ENCODE measurements at places on chromosomes 11 and 22.

- DNase-seq: no peak
These were observed 14.0 kb downstream of the RPS6KA4 start for GRCh38 chr11:64372802-64373597.

DNA sequence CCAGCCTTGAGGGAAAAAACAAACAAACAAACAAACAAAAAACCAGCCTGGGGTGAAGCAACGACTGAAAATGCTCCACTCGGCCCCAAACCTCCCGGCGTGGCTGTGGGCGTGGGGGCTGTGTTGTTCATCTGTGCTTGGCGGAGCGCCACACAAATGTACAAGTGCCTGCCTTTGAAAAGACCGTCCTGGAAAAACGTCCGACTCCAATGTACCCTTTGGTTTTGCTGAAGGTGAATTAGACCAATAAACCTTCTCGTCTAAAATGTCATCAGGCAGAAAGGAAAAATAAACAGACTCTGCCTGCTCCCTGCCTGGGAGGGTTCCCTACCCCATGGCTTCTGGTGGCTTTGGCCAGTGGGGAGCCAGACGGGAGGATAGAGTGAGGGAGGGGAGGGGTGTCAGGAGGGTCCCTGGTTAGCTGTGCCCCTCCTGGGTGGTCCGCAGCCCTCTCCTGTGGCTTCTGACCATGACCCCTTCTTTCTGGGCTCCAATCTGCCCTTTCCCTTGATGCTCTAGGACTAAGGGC, 93.9 kb downstream of the TRMU start:
- no peak for DNase-seq

DNA sequence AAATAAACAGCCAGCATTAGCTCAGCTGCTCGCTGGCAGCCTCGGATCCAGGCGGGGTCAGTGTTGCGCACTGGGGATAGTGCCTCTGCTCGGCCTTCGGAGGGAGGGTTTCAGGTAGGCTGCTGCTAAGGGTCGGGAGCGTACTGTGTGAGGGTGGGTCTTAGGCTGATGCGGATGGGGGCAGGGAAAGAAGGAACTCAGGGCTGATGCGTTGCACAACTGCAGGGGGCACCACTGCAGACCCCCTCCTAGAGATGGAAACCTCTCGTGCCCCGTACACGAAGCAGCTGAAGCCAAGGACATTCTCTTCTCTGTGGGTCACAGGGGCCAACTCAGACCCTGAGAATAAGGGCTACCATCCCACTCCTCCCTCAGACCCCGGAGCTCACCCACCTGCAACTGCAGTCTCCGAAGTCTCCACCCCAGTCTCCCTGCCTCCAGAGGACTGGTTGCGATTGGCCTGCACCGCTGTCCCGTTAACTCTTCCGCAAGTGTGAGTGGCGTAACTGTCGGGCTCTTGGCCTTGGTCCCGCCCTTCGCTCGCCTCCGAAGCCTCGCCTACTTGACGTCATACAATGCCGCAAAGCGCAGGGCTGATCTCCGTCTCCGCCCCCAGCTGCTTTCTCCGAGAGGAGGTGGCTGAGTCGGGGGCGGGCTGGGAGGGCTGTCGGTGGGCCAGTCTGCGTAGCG, at the start of gene KBTBD3:
Gene KBTBD3 (minus strand): TSS at position 429 of the 690 bp plus-strand sequence. CDS start 18,250 bp downstream, outside the sequence.
- DNase-seq: peak; percentile 100

DNA sequence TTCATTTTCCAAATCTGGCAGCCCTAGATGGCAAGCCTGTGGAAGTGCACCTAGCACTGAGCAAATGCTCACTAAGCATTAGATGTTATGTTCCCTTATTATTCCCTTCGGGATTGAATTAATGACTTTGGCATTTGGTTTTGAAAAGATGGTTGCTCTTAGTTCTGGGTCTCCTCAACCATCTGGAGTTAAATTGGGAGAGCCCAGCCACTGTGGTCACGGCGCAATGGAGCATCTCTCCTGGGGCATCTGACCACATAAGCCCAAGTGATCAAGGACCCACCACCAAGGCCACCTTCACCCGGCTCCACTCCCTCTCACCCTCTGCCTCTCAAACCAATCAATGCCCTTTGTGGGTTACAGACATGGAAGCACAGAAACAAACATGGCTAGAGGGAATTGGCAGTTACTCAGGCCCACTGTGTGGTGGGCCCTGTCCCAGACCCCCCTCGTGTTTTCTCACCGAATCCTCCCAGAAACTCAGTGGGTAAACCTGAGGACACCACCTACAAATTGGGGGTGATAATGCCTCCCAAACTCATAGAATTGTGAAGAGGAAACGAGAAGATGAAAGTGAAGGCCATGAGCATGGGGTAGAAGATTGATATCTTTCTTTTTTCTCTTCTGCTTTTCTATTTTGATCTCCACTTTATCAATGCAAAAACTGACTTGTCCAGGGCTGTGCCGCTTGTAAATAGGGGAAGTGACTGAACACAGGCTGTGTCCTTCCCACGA, 52.2 kb downstream of the IRAG1 start:
- DNase-seq: no peak

DNA sequence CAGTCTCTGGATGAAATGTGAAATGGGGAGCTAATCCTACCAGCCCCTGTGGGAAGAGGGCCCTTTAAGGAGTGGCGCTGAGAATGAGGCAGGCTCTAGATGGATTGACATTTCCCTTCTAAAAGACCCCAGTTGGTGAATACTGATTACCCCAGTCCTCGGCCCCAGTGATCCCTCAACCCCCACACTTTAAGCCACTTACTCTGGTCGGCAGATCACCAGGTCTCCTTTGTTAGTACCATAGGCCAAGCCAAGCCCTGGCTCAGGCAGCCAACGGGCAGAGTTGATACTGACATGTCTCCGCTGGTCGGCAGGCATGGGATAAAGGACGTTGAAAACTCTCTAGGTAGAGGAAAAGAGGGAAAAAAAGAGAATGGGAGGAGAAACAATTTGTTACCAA, 26.1 kb upstream of the CHRM4 start:
- no peak for DNase-seq

GRCh38 chr11:70063121-70063520, 15.0 kb upstream of the ANO1 start:
- no peak for DNase-seq

GRCh38 chr11:121592708-121593107, 139.9 kb upstream of the SORL1-AS1 start:
- DNase-seq: no peak

DNA sequence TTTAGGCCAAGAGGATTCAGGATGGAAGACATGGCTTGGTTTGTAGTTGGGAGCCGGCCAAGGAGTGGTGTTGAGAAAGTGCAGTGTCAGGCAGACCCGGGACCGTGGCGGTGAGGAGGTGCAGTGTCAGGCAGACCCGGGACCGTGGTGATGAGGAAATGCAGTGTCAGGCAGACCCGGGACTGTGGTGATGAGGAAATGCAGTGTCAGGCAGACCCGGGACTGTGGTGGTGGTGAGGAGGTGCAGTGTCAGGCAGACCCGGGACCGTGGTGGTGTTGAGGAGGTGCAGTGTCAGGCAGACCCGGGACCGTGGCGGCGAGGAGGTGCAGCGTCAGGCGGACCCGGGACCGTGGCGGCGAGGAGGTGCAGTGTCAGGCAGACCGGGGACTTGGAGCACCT, 59.7 kb downstream of the LRP5 start:
- no peak for DNase-seq

DNA sequence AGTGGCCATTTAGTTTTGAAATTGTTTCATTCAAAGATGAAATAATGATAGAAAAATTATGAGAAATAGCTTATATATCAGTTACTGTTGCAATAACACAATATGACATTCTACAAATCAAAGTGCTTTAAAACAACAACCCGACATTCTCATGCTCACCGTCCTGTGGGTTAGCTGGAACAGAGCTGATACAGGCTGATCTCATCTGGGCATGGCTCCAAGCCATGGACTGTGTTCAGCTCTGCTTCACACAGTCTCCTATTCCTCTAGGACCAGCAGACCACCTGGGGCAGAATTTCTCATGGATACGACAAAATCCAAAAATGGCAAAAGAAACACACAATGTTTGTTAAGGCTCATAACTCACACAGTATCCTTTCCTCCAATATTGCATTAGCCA, 178.6 kb downstream of the CNTN5 start:
- DNase-seq: no peak

- DNase-seq: no peak
These were observed 12.8 kb downstream of the ALG12 start for GRCh38 chr22:49905465-49905864.

- peak; percentile 40 for DNase-seq
These were observed 603 bp downstream of the ESRRA start for GRCh38 chr11:64305691-64306562.

DNA sequence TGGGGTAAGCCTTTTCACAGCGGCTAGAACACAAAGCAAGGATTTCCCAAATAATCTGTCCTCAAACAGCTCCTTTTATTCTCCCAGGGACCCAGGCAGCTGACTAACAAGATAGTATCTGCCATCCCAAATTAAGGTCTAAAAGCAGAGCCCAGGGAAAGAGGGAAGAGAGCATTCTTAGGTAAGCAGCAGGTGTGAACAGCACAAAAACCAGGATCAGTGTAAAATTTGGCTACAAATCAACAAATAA, 79.9 kb downstream of the RBMXL2 start:
- no peak for DNase-seq

DNA sequence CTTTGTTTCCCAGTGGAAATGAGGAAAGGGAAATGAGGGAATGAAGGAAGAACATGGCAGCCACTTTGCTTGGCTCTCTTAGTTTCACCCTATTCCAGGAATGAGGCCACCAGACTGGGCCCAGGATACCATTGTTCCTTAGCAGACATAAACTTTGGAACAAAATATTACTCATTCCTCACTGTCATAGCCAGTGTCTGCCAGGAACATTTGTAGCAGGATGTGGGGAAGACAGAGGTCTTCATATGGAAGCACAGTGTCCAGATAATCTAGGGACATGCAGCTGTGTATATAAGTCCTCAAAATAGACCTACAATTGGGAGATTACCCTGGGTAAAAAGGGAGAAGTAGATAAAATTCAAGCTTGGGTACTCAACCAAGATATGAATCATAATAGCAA, 15.2 kb upstream of the FUT4 start:
- DNase-seq: no peak

DNA sequence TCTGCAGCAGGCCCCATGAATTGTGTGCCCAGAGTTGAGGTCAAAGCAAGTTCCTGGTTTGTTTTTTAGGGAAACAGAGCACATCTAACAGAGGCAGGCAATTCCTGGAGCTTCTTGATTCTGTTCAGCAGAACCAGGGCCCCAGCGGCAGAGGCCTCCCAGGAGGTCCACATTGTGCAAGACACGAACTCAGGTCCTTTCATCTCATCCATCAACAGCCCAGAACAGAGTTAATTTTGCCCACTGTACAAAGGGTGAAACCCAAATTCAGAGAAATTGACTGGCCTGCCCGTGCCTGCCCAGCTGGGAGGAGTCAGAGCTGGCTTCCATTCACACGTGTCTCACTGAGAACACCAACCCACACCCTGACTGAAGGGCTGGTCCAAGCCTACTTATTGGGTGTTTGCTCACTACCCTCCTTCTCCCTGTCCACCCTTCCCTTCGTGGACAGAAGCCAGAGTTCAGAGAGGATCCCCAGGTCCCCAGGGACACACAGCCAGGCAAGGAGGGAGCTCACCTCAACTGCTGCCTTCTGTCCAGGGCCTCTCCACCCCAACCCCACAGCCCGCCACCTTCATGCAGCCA, 607.1 kb downstream of the TBC1D22A start:
- no peak for DNase-seq

- DNase-seq: no peak
These were observed 87.0 kb downstream of the GRK3 start for GRCh38 chr22:25651332-25652085.

GRCh38 chr22:39997939-39998726, 3.4 kb downstream of the FAM83F start:
- DNase-seq: peak; percentile 80

GRCh38 chr11:133653336-133653735, 121.0 kb upstream of the OPCML start:
- no peak for DNase-seq

DNA sequence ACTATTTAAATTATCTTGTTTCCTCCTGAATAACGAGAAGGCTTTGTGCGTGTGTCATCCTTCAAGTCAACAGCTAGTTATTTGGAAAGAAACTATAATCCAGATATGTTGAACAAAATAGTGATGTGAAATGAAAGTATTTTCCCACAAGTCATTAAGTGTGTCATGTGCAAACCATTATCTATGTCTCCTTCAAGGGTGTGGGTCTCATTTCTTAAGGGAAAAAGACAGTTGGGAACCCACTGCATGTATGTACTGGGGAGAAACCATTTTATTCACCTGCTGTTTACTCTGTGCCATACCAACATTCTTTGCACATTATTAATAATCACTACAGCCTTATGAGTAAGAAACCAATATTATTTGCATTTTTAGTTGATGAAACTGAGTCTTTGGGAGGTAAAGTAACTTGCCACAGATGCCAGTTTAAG, 145.3 kb upstream of the CTSC start:
- DNase-seq: peak; percentile 66

- DNase-seq: peak; percentile 94
These were observed 63.4 kb downstream of the NRXN2 start for GRCh38 chr11:64659417-64660144.

DNA sequence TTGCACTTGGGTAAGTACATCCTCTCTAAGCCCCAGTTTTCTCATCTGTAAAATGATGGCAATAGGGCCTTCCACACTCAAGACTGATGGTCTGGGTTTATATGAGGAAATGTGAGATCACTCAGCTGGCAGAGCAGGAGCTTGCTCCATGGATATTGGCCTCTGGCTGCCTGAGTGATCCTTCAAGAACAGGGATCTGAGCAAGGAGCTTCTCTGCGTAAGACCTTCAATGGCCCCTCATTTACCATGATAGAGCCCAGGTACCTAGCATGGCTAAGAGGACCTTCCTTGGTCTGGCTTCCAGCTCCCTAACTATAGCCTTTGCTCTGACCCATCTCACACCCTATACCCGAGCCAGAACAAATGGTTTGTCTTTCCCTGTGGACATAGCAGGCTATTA, 5.5 kb downstream of the ROBO4 start:
- no peak for DNase-seq

- DNase-seq: peak; percentile 49
These were observed 1.5 kb downstream of the RPL3 start for GRCh38 chr22:39317775-39318506.

DNA sequence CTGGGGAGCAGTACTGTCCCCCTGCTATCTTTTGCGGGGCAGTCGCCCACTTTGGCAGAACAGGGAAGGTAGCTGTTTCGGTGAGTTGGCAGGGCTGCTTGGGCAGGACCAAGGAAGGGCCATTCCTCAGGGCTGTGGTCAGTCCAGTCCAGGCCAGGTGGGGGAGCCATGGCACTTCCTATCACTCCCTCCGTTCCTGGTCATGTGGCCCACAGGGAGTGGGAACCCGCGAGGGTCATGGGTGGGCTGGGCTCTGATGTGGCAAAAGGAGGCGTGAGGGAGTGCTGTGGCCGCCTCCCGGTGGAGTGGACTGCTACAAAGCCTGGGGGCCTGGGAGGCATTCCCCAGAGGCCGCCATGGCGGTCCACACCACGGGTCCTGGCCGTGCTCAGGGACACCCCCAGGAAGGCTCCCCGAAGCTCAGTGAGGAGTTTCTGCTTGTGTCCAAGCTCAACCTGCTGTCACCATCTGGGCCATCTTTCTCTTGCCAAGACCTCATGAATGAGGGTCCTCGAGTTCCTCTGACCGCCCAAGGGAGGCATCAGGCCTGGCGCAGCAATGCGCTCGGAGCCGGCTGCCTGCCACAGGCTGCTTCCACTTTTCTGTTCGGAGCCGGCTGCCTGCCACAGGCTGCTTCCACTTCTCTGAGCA, 11.9 kb downstream of the CHID1 start:
- DNase-seq: no peak

GRCh38 chr11:47152126-47152952, 24.3 kb downstream of the ARFGAP2 start:
- no peak for DNase-seq

GRCh38 chr11:72274435-72274834, 30.5 kb upstream of the PHOX2A start:
- DNase-seq: no peak
